ENCODE measurements at places on chromosomes 7 and 10.

DNA sequence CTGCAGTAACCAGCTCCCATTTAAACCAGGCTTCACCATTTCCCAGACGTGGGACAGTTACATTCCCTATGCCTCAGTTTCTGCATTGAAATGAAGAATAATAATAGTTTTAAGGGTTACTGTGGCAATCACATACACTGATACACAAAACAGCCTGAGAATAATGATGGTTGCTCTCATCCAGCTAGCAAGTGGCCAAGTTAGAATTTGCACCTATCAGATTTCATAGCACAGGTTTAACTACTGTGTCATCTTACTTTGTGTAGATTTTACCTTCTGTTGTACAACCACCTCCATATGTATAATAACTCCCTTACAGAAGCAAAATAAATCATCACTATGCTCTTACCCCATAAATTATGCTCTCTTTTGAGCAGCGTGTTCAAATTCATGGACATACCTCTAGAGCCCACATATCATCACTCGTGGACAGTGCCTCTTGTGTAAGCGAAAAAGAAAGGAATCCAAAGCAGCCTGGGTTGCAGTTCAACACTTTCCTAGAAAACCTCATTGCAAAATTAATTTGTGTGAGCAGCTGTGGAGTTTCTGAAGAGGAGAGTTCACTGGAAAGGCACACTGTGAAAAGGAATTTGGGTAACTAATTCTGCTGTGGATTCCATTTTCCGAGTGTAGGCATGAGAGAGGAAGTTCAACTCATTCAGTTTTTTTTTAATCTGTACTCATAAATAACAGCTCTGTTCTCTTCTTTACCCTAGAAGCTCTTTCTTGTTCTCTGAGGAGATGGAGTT lies 492.5 kb downstream of the ARL4A start:
- peak; percentile 11 for DNase-seq

GRCh38 chr7:142796001-142796500 lies 25.3 kb downstream of the PRSS2 start:
- no peak for DNase-seq

- peak; percentile 86 for DNase-seq
Observed at GRCh38 chr7:7566651-7567611, at the start of gene MIOS. Gene MIOS (plus strand): TSS chr7:7566884. CDS start chr7:7572476, 5,592 bp downstream.

DNA sequence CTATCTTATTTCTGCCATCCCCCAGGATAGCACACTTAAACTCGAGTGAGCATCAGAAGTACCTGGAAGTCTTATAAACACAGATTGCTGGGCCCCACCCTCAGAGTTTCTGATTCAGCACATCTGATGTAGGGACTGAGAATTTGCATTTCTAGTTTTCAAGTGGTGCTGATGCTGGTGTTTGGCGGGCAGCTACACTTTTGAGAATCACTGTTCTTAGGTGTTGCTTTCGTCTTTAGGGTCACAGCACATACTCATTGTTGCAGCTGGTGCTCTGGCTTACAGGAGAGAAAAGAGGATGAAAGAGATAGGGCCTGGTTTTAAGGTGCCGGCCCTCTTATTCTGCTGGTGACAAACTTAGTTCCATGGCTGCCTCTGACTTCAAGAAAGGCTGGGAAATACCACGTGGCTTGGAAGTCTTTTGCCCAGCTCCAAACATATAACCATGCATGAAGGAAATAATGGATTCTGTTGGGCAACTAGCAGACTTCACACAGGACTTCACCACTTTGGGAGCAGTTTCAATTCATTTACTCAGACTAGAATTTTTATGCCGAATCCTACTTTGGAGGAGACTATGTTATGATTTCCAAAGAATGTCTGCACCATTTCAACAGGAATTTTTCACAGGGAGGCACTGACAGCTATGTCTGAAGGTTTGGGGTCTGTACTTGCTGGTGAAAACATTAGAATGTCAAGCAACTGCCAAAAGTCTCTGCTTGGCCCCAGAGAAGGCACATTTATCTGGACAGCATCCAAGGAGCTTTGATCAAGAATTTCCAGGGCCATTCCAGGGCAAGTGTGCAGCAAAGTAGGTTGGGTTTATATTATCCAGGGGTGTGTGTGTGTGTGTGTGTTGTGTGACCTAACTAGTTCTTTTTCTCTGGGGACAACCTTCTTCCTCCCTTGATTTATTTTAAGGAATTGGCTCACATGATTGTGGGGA lies 6.9 kb upstream of the MINDY4 start:
- DNase-seq = peak; percentile 95

Data from umbilical cord (tissue), 2 donors.